ENCODE measurements at places on chromosomes 13 and 19.

GRCh38 chr19:39671739-39672363, 16.1 kb downstream of the LGALS16 start:
- peak; percentile 24 for DNase-seq

DNA sequence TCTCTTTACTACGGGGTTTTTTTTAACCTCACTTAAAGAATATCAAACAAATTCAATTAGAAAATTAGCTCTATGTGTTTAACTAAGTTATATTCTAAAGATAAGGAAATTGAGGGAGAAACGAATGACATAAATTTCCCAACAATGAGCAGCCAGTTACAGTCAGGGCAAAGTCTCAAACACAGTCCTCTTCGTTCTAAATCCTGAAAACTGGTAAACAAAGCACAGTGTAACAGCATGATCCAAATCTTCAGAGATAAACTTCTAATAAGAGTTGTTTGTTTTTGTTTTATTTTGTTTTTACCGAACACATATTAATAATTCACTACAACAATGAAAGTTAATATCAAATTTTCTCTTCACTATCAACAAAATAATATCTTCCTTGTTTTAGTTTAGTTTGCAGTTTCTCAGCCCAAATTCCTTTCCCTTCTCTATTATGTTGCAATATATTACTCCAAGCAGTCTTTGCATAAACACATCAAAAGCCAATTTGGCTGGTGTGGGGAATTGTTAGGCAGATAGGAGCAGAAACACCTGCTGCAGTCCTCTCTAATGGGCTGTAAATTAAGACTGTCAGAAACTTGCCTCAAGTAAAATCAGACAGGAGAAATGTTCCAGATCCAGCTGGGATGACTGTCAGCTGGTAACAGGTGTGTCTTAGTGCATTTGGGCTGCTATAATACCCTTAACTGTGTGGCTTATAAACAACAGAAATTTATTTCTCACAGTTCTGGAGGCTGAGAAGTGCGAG, 106.5 kb upstream of the SGCG start:
- DNase-seq = no peak

GRCh38 chr19:50252111-50252886, 48.9 kb downstream of the MYH14 start:
- DNase-seq = no peak

DNA sequence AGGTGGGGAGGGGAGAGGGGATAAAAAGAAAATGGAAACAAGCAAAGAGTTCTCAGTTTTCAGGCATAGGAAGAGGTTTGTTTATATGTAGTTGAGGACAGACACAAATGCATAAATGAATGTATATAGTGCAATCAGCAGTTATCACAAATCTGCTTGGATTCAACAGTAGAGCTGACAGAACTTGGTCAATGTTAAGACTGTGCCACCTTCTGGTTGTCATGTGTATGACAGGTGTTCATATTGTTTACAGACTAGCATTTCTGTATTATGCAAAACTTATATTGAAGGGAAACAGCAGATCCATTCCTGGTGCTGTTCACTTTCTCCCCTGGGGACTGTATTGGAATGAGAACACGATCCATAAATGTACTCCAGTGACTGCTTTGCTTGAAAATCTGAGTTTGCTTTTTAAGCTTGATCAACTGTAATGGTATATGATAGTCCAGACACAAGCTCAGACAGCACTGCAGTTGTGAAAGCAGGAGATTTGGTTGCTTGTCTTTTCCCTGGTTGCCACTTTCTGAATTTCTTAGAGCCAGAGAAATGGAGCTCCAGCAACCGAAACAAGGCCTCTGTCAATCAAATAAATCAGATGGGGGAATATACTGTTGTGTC, 319.5 kb upstream of the OBI1 start:
- peak; percentile 47 for DNase-seq

DNA sequence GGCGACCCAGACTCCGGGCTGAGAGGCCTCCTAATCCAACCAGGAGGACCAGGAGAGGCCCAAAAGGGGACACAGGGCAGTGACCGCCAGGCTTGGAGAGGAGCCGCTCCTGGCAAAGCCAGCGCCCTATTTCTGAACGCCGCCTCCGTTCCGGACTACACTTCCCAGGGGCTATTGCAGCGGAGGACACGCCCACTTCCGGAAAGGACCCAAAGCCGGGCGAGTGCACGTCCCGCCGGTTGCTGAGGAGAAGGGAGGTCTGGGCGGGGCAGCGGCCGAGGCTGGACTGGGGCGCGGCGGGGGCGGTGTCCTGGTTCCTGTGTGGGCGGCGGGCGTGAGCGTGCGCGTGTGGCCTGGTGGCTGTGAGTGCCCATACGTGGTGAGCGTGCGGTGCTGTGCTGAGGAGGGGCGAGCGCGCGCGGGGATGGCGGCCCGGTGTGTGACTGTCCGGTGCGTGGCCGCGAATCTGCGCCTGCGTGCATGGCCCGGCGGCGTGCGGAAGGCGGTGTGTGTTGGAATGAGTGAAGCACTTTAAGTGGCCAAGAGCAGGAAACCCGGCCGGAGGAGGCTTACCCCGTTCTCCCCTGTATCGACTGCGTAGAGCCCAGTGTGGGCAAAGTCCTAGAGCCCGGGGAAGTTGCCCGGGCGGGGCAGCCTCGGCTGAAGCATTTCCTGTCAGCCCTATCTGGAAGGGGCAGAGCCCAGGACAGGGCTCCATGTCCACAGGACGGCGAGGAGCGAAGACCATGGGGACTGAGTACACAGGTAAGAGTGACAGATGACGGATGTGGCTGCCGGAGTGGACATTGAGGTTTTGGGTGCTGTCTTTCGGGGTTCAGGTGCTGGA, at the start of gene ZNF470:
Gene ZNF470, plus strand, starts transcription at position 195 of the 847 bp plus-strand sequence. CDS start 2,844 bp downstream, outside the sequence.
- peak; percentile 88 for DNase-seq

- DNase-seq = no peak
Measured at GRCh38 chr13:67140006-67140405, 90.1 kb downstream of the PCDH9 start.

DNA sequence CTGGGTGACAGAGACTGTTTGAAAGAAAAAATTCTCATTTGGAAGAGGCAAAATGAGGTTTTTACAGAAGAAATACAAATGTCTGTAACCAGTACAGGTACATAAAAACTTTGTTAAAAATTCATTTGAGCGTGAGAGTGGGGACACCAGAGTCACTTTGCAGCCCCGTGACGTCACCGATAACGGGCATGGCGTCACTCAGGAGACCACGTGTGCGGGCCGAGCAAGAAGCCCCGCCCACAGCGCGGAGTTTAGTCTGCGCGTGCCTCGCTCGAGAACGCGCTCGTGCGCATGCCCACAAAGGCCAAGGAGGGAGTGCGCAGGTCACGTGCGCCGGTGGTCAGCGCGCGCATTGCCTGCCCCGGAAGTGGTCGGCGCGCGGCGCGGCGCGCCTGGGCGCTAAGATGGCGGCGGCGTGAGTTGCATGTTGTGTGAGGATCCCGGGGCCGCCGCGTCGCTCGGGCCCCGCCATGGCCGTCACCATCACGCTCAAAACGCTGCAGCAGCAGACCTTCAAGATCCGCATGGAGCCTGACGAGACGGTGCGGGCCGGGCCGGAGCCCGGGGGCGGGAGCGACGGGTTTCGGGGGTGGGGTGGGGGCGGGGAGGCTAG, at the start of gene RAD23A:
Gene RAD23A, plus strand, starts transcription at position 384 of the 613 bp plus-strand sequence. Its CDS starts 87 bp downstream, at position 471.
- peak; percentile 98 for DNase-seq

- no peak for DNase-seq
Measured at GRCh38 chr13:60572003-60572798, 175.2 kb downstream of the TDRD3 start.

DNA sequence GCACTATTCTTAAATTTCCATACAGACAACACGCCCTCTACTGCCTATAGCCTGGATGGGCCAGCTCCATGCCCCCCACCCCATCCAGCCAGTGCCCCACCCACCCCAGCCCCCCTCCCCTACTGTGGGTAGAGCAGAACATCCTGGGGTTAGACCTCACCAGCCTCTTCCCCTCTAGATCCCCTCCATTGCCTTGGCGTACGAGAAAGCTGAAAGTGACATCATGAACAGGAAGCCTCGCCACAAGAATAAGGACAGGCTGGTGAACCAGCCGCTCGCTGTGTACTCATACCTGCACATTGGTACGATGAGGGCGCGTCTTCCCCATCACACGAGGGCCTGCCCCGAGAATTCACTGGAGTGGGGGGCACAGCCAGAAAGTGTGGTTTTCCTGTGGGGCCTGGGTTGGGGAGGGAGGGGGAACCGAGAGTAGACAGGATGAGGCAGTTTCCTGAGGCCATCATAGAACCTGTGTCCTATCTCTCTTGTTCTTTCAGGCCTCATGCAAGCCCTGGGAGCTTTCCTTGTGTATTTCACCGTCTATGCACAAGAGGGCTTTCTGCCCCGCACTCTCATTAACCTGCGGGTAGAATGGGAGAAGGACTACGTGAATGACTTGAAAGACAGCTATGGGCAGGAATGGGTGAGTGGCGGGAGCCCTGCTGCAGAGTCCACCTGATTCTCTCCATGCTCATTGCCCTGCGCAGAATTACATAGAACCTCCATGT, 29.1 kb downstream of the ATP12A start:
- no peak for DNase-seq

DNA sequence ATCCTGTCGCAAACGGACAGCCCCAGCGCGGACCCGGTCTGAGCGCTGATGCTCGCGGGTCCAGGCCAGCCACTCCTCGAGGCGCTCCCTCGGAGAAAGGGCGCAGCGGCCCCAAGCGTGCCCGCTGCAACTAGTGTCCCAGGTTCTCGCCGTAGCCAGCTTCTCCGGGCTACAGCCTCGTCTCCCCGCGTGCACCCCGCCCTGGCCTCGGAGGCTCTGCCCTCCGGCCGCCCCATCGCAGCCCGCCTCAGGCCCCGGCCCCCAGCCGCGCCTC, 487 bp downstream of the FLT1 start:
- no peak for DNase-seq

DNA sequence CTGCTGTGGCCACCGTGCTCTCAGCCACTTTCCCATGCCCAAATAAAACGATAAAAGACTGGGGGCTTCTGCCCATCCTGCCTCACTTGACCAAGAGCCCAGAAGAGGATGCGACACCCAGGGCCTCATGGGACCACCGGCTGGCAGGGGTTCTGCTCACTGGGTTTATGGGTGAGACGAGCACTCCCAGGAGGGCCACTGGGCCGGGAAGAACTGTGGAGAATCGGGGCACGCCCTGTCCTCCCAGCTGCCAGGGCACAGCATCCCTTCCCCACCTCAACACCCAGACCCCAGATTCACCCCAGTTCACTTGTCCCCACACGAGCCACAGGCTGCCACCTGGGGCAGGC, 4.7 kb upstream of the F10 start:
- no peak for DNase-seq

GRCh38 chr19:39097299-39097698, 13.1 kb downstream of the ACP7 start:
- no peak for DNase-seq

DNA sequence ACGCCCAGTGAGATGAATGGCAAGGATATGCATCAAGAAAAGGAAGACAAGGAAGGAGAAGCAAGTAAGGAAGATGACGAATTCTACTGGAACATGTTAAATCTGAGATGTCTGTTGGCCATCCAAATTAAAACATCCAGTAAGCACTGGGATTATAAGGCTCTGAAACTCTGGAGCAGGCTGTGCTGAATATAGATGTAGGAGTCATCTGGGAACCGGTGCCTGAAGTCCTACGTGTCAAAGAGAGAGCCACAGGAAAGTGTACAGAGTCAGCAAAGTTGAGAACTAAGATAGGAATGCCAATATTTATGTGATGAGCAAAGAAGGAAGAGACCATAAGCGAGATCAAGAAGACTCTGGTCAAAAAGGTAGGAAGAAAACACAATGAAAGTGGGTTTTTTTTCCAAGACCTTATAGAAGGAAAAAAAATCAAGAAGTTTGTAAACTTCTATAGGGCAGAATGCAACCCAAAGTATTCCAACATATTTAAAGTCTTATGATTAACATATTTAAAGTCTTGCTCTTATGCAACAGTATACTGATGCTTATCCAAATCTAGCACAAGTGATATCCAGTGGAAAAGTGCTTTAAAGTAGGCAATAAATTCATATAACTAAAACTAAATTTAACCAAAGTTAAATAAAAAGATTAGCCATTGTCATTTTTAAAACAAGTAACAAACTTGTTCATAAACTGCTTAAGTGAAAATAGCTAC, 51.2 kb upstream of the EEF1AKMT1 start:
- no peak for DNase-seq

GRCh38 chr19:30784850-30785457, 412.8 kb downstream of the ZNF536 start:
- DNase-seq = no peak

- DNase-seq = no peak
Measured at GRCh38 chr19:7706188-7706954, 4.4 kb upstream of the FCER2 start.

GRCh38 chr19:55362990-55363716, at the start of gene GARIN5B:
Gene GARIN5B, minus strand, starts transcription at chr19:55363260. Its CDS starts 194 bp downstream, at chr19:55363066.
- DNase-seq = no peak

- DNase-seq = no peak
Measured at GRCh38 chr13:24032674-24033073, 127.8 kb upstream of the SPATA13 start.

DNA sequence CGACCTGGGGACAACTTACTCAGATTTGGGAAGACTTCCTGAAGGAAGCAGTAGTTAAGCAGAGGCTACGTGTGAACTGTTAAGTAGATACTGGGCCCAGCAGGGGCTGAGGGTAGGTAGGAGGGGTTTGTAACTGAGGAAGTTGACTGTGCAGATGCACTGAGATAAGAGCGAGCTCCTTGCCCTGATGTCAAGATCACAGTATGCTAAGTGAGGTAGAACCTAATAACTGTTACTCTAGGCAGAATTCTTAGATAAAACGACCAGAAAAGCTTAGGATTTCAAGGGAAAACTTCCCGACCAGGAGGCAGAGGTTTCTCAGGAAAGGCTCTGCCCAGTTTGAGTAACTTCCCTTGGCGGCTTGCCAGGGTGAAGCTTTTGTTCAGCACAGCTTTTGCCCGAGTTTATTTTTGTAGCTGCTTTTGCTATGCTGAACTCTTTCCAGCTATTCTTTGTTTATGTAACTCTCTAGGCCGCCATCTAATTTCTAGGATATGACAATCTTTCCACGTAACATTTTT, 632.1 kb downstream of the DIAPH3 start:
- no peak for DNase-seq

- DNase-seq = peak; percentile 29
Measured at GRCh38 chr13:73521290-73521624, 462.5 kb downstream of the KLF5 start.

DNA sequence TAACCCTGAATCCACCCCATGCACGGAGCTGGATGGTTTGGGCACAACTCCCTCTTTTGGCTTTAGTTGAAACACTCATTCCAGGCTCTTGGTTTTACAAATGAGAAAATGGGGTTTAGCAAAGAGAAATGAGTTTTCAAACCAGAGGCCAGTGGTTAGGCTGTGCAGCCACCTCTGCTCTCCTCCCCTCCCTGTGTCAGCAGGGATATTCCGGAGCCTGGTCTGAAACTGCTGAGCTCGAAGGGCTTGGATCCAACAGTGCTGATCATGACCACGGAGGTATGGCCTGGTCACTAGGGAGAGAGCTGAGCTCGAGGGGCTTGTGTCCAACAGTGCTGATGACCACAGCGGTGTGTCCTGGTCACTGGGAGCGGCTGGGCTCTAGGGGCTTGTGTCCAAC, 41.5 kb downstream of the ZNF787 start:
- DNase-seq = no peak

- peak; percentile 7 for DNase-seq
Measured at GRCh38 chr13:20491926-20492435, 33.7 kb downstream of the CRYL1 start.
